ENCODE measurements at places on chromosomes 16 and 17.

- peak; percentile 62 for DNase-seq
These were observed 5.2 kb upstream of the GRIN2C start for GRCh38 chr17:74864866-74865395.

DNA sequence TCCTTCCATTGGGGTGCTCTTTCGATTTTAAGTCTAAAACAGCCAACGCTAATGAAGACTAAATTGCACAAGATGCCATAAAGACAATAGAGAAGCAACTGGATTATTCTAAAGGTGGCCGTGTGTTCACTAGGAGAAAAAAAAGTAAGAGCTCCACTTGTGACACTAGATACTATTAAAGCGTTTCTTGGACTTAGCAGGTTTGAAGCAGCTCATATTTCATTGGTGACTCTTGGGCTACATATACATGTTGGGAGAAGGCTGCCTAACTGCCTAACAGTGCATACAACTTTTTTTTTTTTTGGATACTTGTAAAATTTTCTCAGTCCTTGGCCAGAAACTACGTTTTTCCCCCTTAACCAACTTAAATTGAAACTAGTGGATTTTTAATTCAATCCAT lies 111.8 kb upstream of the NOG start:
- no peak for DNase-seq

GRCh38 chr17:57666201-57666870 lies 78.8 kb downstream of the CCDC182 start:
- no peak for DNase-seq

DNA sequence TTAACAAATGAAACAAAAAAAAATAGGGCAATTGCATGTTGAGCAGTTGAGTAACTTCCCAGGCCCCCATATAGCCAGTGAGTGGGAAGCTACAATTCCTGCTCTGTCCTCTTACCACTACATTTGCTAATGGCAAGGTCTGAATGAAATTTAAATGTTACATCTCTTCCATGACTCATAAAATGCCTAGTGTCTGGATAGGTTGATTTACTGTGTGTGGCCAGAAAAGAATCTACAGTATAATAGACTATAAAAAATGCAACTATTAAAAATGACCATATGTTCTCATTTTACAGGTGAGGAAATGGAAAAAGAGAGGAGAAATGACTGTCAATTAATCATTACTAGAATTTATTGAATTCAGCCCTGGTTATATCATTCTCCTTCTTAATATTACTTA lies 1199.3 kb downstream of the CDH11 start:
- no peak for DNase-seq

DNA sequence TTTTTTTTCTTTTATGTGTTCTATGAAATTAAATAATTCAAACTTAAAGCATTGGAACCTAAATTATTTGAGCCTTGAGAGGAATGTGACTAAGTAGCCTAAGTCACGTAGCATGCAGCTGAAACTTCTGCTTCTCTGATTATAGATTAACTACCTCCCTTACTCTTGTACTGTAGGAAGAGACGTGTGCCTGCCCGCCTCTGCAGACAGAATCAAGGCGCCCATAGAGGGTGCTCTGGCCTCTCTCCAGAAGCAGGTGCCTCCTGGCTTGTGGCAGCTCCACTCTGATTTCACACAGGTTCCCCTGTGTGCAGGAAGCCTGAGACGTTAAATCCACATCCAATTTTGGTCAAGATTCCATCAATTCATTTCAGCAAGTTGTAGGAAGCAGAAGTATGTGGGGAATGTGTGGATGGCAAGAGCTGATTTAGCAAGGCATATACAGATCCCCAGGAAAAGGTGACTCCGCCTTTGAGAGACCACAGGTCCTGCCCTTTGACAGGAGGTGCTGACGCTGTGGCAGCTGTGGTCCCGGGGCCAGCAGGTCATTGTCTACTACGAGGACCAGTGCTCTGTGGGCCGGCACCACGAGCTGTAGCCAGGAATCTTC lies 1418.8 kb downstream of the CDH11 start:
- DNase-seq, result no peak

- DNase-seq, result no peak
These were observed 1.2 kb downstream of the KRTAP2-3 start for GRCh38 chr17:41058741-41059140.

DNA sequence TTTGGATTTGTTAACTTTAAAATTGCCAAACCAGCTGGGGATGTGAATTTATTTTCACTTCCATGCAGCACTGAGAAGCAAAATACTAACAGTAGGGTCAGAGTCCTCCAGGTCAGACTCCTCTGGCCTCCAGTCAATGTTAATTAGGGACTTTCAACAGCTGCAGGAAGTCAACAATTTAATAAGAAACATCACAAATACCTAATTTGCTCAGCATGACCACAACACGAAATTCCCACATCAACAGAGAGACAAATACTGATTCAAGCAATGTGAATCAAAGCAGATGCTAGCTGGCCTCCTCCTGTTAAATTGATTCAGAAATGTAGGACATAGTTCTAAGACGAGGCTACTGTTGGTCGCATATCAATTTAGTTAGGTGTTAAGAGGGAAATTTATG lies 111.7 kb downstream of the ABCA8 start:
- no peak for DNase-seq

DNA sequence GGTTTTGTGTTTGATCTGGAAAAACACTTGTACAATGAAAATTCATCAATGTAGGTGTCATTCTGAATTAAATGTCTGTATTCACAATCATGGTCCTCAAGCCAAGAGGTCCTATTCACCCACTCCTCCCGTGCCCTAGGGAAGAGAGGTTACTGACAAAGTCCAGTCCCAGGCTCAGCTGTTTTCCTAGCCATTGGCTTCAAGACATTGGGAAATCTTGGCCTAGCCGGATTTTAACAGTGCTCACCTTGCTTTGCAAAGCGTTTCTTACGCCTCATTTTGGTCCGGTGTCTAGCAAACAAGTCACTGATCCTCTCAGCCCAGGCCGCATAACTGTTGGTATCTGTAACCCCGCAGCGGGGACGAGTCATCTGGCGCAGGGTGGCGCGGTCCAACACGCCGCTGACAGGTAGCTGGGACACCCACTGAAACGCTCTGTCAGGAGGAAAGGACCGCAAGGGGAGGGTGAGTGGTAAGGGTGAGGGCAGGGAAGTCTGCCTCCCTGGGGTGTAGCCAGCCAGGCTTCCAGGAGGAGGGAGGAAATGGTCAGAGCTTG lies 16.7 kb downstream of the MMP28 start:
- DNase-seq, result no peak

DNA sequence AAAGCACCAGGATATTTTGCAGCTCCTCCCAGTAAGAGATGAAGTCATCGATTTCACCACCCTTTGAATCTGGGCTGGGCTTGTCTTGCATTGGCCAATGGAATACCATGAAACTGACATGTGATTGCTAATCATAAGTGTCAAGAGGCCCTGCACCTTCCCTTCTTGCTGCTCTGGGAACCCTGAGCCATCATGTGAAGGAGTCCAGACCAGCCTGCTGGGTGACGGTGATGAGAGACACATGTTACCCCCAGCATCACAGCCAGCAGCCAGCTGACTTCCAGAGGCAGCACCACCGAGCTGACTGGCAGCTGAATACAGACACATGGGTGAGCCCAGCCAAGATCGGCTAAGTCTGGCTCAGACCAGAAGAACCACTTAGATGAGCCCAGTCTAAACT lies 43.6 kb upstream of the CACNG4 start:
- no peak for DNase-seq

DNA sequence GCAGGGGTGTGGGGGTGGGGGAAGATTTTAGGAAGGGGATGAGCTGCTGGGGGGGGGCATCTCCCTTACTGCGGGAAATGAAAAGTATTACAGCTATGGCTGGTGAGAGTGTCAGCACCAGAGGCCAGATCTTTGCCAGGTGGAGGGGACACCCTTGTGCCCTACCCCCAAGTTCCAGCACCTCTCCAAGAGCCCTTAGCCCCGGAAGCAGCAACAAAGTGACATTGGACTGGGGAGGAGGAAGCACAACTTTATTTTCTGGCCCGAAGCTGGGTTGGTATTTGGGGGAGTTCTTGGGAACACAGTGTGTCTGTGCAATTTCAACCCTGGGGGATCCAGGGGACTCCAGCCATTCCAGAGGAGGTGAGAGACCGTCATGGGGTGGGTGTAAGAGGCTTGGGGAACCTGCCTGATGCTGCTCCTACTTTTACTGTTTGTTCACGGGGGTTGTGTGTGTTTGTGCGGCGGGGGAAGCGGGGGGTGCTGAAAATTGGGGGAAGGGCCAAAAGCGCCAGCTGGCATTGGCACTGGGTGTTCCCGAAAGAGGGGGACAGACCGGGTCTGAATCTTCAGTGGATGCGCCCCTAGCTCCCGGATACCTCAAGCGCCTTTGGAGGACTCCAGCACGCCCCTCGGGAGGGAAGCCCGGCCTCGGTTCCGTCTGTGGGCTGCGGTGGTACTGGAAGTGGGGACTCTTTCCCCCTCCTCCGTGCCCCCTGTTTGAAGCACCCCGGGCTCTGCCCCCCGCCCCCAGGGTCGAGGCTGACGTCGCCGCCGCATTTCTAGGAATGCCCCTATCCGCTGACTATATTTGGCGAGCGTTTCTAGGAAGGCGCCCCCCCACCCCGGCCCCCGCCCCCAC lies 230.3 kb downstream of the MRTFB start:
- DNase-seq, result no peak

DNA sequence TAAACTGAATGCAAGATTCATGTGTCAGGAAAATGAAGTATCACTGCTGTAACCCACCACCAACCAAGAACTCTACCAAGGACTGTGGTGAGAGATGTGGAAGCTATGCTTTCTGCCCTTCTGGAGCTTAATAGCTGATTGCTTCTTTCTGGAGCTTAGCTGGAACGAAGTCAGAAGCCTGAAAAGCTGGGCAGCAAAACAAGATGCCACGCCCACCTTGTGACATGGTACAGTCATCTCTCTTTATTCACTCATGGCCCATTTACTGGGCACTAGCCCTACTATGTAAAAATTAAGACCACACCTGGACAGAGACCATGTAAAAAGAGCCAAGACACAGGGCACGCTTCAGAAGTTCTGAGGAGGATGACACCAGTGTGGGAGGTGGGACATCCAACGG lies 48.1 kb downstream of the TEX2 start:
- no peak for DNase-seq

DNA sequence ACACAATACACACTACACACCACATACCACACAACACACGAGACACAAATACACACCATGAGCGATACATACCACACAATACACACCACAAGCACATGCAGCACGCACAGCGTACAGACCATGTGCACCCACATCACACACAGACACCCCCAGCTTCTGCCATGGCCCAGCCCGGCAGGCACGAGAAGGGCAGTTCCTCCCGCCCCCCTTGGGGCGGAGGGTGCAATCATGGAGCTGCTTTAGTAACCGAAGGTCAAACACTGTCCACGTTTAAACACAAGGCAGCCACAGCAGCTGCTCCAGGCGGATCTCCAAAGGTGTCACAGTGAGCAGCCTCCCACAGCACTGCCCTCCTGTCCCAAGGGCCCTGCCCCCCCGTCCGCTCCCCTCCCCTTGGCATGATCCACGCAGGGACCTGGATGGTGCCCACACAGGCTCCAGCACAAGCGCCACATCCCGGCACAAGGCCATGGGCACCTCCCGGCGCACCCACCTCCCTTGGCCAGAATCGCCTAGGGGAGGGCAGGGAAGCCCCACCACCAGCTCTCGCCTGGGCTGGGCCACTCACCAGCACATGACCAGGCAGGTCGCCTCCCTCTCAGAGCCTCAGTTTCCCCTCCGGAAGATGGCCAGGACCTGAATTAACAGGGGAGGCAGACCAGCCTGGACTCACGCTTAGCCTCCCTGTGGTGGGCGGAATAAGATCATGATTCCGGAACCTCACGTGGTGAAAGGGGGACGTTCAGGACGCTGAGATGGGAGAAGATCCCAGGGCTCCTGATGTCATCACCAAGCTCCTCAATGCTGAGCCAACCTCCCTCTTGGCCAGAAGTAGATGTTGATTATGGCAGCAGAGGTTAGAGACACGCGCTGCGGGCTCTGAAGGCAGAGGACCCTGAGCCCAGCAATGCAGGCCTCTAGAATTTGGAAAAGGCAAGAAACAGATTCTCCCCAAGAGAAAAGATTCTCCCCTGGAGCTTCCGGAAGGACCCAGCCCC lies 32.6 kb upstream of the ZNF469 start:
- DNase-seq, result no peak

DNA sequence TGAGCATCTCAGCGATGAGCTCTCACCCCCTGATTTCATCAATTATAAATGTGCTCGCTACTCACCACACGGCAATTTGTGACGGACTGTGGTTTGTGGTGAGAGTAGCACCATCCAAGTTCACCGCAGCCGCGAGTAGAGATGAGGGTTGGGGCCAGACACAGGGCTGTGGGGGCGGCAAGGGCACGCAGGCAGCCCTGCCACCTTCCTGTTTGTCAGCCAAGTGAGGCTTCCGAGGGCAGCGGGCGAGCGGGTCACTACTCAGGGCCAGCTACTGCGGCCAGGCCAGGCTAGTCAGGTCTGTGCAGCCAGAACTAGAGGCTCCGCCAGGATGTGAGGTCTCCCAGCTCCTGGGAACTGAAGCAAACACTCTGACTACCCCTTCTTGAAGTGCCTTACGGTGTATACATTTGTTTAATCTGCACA lies 39.6 kb upstream of the MEOX1 start:
- DNase-seq, result no peak

DNA sequence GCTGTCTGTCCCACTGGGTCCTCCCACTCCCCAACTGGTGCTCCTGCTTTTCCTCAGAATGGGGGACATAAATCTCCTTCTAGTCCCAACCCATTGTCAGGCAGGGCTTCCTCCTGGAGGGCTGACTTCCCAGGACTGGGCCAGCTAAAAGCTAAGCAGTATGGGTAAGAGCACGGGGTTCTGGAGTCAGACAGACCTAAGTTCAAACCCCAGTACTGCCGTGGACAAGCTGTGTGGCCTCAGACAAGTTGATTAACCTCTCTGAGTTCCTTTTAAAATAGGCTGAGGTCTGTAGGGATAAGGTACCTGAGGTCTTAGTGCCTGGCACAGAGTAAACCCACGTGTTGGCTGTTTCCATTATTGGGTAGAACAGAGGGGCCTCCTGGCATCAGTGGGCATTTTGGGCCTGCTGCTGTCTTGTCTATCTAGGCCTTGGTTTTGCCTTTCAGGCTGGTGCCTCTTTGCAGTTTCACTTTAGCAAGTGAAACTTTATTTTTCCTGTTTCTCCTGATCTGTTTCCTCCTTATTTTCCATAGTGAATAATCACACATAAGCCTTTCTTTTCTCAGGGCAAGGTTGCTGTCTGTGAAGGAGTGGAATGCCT lies 114.6 kb downstream of the PRKCB start:
- DNase-seq, result no peak

DNA sequence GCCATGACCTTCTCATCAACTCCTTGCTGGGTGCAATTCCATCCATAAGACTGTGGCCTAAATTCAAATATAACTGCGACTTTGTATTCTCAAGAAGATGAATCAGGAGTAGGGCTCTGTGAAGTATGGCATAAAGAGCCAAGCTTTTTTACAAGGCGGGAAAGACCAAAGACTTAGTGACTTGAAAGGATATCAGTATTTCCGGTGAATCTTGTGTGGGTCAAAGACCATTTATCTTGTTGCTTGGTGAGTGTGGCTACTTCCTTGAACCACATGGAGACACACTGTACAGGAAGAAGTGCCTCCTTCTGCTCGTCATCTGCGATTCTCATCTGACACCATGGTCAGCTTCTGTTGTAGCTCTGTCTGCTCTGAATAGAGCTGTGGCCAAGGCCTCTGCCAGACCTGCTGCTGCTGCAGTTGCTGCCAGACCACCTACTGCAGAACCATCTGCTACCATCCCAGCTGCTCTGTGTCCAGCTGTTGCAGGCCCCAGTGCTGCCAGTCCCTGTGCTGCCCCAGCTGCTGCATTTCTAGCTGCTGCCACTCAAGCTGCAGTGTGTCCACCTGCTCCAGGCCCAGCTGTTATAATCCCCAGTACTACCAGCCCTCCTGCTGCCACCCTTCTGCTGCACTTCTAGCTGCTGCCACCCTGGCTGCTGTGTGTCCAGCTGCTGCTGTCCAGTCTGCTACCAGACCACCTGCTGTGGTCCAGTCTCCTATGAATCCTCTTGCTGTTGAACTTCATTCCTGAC lies 6.1 kb upstream of the KRTAP2-4 start:
- no peak for DNase-seq
